Dermis microvascular lymphatic vessel endothelial cell (primary cell): ENCODE measurements at places on chromosomes 12 and 14.

DNA sequence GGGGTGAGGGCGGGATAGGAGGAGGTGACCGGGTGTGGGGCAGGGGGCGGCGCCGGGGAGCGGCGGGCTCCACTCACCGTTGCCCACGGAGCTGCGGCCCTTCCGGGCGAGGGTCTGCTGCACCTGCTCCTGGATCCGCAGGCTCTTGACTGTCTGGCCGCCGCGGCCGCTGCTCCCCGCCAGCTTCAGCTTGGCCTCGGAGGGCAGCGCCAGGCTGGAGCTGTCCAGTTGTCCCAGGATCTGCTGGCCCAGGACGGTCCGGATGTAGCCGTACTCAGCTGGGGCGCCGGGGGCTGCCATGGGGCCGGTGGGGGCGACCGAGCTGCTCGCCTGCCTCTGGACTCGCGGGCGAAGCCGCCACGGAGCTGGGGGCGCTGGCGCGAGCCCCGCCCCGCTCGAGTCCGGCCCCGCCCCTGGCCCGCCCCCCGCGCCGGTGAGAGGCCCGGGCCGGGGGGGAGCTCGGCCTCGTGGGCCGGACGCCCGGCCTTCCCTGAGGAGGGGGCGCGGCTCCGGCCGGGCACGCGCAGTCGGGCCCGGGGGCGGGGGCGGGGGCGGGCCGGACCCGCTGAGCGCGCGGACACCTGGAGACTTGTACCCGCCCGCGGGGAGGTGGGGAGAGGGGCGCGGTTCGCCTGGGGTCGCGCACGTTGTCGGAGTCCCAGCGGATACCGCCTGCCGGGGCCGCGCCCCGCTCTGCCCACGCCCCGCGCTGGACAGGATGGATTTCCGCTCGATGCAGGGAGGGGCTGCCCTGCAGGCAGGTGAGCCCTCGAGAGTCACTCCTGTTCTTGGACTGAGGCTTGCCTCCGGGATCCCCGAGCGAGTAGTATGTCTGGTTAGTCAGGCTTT, at the start of gene PKP2:
Gene PKP2, minus strand, starts transcription at position 346 of the 849 bp plus-strand sequence. Its CDS starts 46 bp downstream, at position 300.
- DNase-seq, result no peak

DNA sequence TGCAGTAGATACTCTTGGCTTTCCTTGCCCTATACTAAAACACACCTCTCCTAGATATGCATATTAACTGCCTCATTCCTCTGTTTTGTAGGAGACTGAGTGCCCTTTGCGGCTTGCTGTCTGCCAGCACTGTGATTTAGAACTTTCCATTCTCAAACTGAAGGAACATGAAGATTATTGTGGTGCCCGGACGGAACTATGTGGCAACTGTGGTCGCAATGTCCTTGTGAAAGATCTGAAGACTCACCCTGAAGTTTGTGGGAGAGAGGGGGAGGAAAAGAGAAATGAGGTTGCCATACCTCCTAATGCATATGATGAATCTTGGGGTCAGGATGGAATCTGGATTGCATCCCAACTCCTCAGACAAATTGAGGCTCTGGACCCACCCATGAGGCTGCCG, 15.4 kb downstream of the TRAFD1 start:
- DNase-seq, result no peak

GRCh38 chr14:97315790-97316189, 518.6 kb downstream of the VRK1 start:
- DNase-seq, result no peak

DNA sequence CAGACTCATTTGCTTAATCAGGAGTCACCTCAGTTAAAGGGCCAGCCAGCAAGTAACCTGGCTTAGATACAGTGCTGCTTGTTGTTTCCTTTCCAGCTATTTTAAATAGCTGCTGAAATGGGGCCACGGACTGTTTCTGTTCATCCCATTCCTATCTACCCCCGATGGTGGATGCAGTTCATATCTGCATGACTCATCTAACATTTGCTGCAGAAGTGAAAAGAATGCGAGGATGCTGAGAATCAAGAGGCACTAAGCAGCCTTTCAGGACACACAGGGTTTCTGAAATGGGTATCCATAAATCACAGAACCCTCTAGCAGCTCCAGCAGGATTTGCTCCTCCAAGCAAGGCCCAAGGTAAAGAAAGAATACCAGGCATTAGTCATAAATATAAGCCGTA, 60.2 kb upstream of the RTRAF start:
- DNase-seq, result no peak

DNA sequence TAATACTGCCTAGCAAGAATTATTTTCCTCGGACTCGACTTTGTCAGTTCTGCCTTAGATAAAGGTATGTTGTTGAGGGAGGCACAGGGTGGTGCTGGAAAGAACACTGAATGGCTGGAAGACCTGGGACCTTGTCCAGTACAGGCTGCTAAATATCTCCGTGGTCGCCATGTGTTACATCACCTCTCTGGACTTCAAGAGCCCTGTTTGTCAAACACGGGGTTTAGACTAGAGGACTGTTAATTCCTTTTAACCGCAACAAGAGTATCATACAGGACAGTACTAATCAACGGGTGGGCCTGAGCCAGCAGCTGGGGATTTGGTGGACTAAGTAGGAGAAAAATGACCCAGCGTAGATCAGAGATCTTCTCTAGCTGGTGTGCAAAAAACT, 476.3 kb downstream of the LRIG3 start:
- no peak for DNase-seq

DNA sequence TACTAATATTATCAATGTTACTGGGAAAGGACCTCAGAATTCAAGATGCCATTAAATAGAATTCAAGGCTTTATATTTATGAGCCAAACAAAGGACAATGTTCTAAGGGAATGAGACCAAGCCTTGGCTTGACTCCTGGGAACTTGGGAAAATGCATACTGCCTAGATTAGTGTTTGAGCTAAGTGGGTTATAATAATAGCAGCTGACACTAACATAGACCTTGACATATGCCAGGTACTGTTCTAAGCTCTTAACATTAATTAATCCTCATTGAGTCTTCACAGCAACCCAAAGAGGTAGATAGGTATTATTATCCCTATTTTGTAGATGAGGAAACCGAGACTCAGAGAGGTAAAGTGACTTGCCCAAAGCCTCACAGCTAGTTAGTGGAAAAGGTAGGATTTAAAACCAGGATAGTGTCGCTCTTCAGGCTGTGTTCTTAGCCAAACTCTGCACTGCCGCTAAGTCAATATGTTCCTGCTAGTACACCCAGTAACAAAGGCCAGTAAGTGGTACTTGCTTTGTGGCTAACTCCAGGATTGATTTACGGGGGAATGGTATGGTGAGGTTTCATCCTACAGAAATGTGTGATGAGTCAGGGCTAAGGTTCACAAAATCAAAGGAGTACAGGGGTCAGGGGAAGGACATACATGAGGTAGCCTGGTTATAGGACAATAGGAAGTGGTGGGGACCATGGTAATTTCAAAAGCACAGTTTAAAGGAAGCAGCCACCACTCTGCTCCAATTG, 35.8 kb upstream of the PRKAB1 start:
- DNase-seq, result no peak

DNA sequence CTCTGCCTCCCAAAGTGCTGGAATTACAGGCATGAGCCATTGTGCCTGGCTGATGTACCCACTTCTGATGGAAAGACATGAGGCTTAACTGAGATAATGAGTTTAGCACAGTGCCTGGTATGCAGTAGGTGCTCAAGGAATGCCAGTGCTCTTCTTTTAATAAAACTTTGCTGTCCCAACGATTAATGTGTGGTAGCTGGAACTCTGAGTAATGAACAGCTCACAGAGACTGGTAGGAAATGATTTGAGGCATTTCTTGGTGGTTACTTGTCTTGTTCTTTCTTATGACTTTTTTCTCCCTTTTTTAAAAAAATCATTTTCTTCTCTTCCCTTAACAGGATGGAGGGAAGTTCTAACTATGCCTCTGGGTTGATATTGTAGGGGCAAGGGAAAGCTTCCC, 235.7 kb upstream of the PWP1 start:
- DNase-seq, result no peak
